ENCODE measurements at places on chromosomes 12 and 14. TPM values are rescaled to one million over a fixed set of nuclear protein-coding genes. Genes with fewer than 3 reads are reported as not detected.

PRH1 gene
- 7.8 TPM for polyA plus RNA-seq

DNA sequence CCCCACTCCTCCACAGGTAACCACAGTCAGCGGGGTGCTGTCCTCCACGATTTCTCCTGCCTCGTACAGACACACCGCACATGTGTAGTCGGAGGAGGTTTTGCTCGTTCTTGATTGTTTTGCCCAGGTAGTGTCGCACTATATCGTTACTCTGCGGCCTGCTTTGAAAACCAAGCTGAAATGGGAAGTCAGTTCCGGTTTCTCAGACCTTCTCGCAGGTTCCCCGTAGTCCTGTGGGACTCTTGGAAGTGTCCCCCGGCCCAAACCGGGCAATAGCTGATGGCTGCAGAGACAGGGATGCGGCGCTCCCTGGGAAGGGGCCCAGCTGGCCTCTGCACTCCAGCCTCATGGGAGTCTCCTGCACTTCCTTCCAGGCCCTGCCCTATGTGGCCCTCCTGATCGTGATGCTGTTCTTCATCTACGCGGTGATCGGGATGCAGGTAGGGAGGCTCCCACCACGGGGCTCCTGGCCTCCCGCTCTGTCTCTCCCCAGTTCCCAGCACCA, 141.3 kb upstream of the FKBP4 start:
- no peak for DNase-seq

GRCh38 chr14:24837280-24838046, 203.5 kb upstream of the GZMB start:
- DNase-seq: no peak

GRCh38 chr12:75825686-75826085, 205.9 kb downstream of the PHLDA1 start:
- no peak for DNase-seq

Measured in A549 (cell line).